ENCODE measurements at places on chromosomes 6 and 20. TPM values are rescaled to one million over a fixed set of nuclear protein-coding genes. Genes with fewer than 3 reads are reported as not detected.

DNA sequence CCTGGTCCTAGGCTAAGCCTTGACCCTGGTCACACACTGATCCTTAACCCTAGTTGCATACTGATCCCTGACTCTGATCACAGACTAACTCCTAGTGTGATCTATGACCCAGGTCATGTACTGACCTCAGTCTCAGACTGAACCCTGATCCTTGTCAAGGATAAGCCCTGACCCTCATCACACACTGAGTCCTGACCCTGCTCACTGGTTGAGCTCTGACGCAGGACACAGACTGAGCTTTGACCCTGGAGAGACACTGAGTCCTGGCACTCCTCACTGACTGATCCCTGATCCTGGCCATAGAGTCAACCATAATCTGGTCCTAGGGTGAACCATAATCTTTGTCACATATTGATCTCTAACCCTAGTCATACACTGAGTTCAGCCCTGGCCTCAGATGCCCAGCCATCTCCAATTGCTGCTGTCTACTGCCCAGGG is 37.9 kb downstream of the KCNB1 start:
- DNase-seq, result no peak

DNA sequence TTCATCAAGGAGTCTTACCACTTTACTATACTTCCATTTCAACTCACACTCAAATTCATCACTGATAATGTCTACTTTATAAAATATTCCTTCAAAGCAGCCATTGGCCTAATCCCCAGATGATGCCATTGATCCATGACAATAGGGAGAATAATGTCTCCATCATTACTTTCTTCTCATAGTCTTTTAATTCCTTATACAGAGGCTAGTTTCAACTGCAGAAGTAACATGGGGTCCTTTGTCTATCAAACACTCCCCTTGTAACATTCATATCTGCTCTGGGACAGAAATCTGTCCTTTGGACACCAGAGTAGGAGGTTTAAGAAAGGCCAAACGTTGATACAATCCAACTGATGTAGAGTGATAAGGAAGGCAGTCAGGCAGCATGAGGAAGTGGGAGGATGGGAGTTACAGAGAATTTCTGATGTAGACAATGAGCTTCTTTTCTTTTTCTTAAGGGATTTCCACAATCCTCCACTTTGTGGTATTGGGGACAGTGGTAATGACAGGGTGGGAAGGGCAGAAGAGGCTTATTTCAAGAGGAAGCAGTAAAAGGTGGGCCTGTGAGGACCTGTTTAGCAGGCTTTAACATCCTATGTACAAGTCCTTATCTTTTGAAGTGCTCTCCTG is 18.9 kb upstream of the HLA-DOA start:
- no peak for DNase-seq

GRCh38 chr6:72952808-72953630 is 272.3 kb downstream of the KHDC1L start:
- DNase-seq, result no peak

DNA sequence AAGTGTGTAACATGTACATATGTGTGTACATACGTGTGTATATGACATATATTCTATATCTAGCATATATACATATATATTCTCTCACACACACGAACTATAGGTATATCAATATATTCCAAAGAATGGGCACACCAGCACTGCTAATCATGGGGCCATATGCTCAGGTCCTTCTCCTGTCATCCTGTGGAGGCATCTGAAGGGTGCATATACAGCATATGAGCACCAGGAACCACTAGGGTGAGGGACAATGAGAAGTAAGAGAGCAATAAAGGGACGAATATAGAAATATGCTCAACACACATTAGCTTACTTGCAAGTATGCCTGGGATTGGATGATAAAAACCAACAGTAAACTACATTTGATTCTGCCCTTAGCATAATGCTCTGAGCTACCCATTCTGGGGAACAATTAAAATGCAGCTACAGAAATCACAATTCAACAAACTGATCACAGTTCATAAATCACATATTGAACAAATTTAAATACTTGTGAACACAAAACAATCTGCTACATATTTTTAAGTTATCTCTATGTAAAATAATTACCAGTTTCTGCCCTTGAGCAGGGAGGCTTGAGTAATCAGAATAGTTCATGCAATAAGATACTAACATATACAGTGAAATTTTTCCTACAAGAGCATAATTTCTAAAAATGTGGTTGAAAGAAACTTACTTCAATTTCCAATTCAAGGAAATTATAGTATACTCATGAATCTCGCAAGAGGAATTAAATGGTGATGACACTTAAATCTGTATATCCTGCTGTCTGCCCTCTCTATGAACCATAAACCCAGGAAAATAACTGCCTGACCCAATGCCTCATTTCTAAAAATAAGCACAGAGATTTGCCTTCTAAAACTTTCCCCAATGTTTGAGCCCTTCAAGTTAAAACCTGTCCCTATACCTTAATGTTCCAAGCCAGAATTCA is 272.2 kb upstream of the THEMIS start:
- DNase-seq, result no peak

DNA sequence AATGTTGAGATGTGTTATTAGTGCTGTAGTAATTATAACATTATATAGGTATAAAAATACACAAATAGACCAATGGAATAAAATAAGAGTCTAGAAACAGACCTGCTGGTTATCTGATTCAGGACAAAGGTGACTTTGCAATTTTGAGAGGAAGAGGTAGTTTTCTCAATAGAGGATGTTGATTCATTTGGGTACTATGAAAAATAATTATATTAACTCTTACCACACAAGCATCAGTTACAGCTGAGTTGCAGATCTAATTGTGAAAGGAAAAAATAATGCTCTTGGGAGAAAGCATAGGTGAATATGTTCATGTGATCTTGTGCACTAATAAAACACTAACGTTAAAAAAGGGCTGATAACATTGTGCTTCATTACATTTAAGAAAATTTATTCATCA is 103.0 kb downstream of the BCKDHB start:
- no peak for DNase-seq

- no peak for DNase-seq
Measured at GRCh38 chr6:15332446-15332845, 86.6 kb downstream of the JARID2 start.

DNA sequence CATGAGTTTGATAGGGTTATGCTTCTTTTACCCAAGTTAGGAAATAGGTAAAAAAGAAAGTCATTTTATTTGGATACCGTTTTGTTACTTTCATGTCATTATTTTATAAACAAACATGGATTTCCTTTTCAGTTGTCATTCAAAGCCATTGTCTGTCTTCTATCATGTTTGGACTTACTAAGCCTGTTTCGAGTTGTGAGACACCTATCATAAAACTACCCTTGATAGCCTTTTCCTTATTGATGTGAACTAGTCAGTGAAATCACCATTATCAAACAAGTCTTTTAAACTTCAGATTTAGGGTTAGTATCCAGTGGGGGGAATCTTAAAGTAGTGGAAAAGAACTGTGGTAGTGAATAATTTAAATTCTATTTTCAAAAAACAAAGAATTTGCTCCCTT is 85.0 kb upstream of the KIF25 start:
- DNase-seq, result no peak

- DNase-seq, result no peak
Measured at GRCh38 chr6:14559746-14560536, 442.4 kb downstream of the CD83 start.

DNA sequence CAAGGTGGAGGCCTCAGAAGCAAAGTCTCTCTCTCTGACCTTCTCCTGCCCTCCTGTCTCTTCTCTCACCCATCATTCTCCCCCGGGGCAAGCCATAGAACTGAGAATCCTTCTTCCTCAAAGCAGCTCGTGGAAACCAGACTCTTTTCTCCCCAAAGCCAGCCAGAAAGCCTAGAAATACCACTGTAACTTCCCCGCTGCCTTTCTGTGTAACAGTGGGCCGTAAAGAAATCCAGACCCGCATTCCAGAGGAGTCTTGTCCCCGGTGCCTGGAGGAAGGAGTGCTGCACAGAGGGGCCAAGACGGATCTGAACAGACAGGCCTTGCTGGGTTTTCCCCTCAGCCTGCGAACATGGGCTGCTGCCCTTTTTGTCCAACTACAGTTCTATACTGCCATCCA is 977 bp upstream of the SLC22A2 start:
- DNase-seq, result no peak

- DNase-seq, result no peak
Measured at GRCh38 chr6:116945809-116946208, 68.8 kb downstream of the RFX6 start.

- peak; percentile 29 for DNase-seq
Measured at GRCh38 chr6:37819802-37820717, 533 bp downstream of the ZFAND3 start.

GRCh38 chr6:82217018-82217586 is 30.4 kb downstream of the IBTK start:
- DNase-seq, result no peak

Gene DEFB132
- not detected for polyA plus RNA-seq

Gene FOXS1
- polyA plus RNA-seq, result 5.9 TPM

Gene TRIM39
- 7.3 TPM for polyA plus RNA-seq

Gene AGER
- polyA plus RNA-seq, result 8.0 TPM

Gene HSD17B8
- 11.6 TPM for polyA plus RNA-seq

Gene RAB23
- 11.2 TPM for polyA plus RNA-seq

Gene C6orf89
- polyA plus RNA-seq, result 30.6 TPM

Data from forelimb muscle (tissue), 1 donor.